Renal pelvis (tissue), 12 donors: ENCODE measurements at places on chromosomes 2 and 18.

GRCh38 chr2:8671176-8671575 is 10.7 kb upstream of the ID2 start:
- DNase-seq = no peak

DNA sequence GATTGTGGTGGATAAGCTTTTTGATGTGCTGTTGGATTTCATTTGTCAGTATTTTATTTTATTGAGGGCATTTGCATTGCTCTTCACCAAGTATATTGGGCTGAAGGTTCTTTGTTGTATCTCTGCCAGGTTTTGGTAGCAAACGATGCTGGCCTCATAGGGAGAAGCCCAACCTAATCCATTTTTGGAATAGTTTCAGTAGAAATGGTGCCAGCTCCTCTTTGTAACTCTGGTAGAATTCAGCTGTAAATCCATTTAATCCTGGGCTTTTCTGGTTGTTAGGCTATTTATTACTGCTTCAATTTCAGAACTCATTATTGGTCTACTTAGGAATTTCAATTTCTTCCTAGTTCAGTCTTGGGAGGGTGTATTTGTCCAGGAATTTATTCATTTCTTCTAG is 309.8 kb upstream of the SETBP1 start:
- DNase-seq = no peak

GRCh38 chr2:134457765-134458472 is 204.0 kb downstream of the MGAT5 start:
- DNase-seq = no peak

GRCh38 chr2:218717262-218717661 is 6.6 kb downstream of the TTLL4 start:
- DNase-seq = no peak
